ENCODE measurements at places on chromosomes 5 and 9. TPM values are rescaled to one million over a fixed set of nuclear protein-coding genes. Genes with fewer than 3 reads are reported as not detected.

PTGR1 gene
- total RNA-seq, result 7.6 TPM

MELK gene
- total RNA-seq, result 0.08 TPM

DNA sequence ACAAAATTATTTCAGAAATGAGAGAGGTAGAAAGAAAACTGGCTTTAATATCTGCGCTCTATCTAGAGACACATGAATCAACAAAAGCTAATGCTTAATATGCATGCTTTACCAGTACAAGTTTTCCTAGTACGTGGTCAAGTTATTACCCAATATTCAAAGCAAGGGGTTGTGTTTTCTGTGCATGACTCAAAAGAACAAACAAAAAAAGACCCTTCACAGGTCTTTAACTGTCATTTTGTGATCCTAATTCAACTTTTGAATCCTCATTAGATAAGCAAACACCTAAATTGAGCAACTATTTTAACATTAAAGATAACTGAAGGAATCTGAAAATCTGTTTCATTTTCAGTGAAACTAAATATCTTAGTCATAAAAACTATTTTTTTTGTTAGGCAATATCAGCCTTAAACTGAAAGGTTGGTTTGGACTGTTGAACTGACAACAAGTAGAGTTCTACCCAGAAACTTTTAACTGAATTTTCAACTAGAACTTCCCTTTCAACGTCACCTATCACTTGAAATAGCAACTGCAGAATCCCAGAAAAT lies 12.5 kb downstream of the ST8SIA4 start:
- DNase-seq, result no peak
- no peak overlapping the region for H3K4me3 ChIP-seq

- no peak overlapping the region for H3K4me3 ChIP-seq
- DNase-seq, result no peak
- H3K36me3 ChIP-seq, result no peaks in the 10 kb centered on the region
- peaks cover 9% of the 10 kb centered on the region for H3K4me1 ChIP-seq
- H3K27ac ChIP-seq, result no peak overlapping the region
Measured at GRCh38 chr9:111957856-111958631, 61.4 kb downstream of the UGCG start.

DNA sequence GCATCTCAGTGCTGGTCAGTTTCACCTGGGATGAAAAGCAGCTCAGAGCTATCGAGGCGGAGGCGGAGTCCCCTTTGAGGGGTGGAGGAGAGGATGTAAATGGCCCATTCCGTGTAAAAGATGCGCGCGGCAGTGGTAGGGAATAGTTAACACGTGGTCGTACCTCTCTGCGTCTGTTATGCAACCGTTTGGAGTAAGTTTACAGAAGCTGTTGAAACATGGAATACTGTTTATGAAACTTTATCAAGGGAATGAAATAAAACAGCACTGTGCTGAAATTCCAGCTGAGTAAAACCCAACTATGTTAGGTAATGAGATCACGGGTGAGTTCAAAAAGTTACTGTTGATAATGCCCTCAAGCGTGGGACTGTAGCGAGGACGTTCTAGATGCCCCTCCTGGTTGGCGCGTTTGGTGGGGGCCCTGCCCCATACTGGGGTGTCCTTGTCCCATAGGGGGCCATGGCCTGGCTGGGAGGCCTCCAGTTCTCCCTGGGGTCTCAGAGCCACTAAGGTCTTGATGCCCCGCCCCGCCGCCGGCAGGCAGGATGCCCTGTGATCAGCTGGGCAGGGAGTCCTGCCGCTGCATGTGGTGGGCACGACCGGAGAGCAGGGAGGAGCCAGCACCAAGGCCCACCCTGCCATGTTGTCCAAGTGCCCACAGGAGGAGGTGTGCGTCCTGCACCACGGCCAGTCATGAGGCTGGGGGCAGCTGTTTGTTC lies 90.9 kb downstream of the COL5A1 start:
- H3K27me3 ChIP-seq, result no peaks in the 10 kb centered on the region
- no peaks in the 10 kb centered on the region for H3K36me3 ChIP-seq
- H3K4me3 ChIP-seq, result no peak overlapping the region
- no peaks in the 10 kb centered on the region for H3K4me1 ChIP-seq

DNA sequence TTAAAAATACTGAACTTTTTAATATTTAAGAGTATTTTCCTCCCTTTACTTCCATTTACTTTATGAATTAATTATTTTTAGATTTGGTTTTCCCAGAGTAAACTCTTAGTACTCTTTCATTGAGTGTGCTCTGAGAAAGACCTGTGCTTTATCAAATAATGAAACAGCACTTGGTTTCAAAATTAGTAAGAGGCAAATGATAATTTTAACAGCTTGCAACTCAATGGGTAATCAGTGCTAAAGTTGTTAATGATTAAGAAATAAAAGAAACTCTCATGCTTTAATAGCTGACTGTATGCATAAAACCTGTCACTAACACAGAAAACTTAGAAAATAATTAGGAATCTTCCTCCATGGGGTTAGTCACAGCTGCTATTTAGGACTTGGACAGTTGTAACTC lies 244.4 kb downstream of the RFX3 start:
- no peaks in the 10 kb centered on the region for H3K27me3 ChIP-seq
- H3K4me3 ChIP-seq, result no peak overlapping the region
- no peaks in the 10 kb centered on the region for H3K4me1 ChIP-seq
- no peak overlapping the region for H3K27ac ChIP-seq
- no peaks in the 10 kb centered on the region for H3K36me3 ChIP-seq
- DNase-seq, result no peak

DNA sequence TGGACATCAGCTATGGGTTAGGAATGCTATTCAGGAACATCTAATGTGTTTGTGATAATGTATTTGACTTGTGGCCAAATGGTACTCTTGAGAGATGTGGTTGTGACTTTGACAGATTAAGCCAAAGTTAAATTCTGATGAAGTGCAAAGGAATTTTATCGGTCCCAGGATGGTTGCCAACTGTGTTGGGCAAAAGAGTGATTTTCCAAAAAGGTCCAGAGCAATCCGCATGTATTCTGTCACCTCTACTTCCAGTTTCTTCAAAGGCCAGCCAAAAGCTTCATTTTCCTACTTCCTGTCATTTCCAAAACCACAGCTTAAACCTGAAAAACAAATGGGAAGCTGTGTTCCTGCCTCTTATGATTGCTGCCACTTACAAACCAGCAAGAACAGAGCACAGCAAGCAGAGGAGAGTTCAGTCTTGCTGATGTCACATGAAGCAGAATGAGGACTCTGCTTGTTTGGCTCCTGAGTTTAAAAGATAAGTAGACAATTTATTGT lies 59.8 kb downstream of the MARCHF3 start:
- no peaks in the 10 kb centered on the region for H3K27me3 ChIP-seq
- no peaks in the 10 kb centered on the region for H3K36me3 ChIP-seq
- DNase-seq, result no peak

DNA sequence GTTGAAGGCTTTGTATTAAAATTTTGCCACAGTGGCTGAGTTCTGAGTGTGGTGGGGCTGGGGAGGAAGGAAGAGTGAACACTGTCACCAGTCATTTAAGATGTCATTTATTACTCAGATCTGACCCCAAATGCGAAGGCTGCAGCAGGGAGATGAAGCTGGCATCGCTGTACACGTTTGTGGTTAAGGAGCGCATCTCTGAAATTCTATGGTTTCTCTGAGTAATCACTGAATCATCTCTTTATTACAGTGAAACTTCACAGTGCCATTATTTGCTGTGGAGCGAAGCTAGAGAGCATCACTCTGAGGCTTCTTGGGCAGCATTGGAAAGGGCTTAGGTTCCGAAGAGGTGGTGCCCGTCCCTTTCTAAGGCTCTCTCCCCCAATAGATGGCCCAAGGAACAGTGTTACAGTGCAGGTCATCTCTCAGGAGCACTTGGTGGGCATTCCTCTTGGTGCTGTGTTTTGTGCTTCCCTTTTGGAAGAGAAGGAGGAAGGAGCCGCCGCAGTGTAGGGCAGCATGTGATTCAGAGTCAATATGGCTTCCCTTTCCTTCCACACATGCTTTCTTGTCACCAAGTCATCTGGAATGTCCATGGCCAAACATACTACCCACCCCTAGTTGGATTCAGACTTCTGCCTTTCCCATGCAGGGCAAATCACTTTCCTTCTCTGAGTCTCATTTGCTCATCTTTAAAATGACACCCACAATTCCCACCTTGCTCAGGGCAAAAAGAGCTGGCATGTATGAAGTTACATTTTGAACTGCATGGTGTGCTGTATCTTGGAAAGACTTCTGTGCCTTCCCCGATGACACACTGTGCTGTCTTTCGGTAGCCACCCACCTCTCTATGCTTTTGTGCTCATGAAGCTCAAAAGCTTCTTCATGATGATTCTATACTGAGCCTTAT lies 9.3 kb upstream of the TEX48 start:
- DNase-seq, result no peak
- H3K4me3 ChIP-seq, result no peak overlapping the region
- no peaks in the 10 kb centered on the region for H3K27me3 ChIP-seq

DNA sequence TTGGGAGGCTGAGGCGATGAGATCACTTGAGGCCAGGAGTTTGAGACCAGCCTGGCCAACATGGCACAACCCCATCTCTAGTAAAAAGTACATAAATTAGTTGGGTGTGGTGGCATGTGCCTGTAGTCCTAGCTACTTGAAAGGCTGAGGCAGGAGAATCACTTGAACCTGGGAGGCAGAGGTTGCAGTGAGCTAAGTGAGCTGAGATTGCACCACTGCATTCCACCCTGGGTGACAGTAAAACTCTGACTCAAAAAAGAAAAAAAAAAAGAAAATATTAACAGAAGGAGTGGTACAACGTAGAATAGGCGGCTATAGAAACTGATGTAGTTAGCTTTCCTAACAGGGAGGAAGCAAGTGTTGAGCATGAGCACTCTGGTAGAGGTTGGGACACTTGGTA lies 59.9 kb downstream of the PBX3 start:
- no peak overlapping the region for H3K4me3 ChIP-seq
- DNase-seq, result no peak
- no peak overlapping the region for H3K27ac ChIP-seq
- H3K27me3 ChIP-seq, result no peaks in the 10 kb centered on the region
- H3K36me3 ChIP-seq, result no peaks in the 10 kb centered on the region
